ENCODE measurements at places on chromosomes 12 and 14.

GRCh38 chr14:38385836-38386235 lies 129.9 kb upstream of the CLEC14A start:
- DNase-seq, result no peak

GRCh38 chr14:22892488-22892887 lies 9.5 kb downstream of the REM2 start:
- no peak for DNase-seq

GRCh38 chr14:26113911-26114640 lies 483.8 kb downstream of the NOVA1 start:
- no peak for DNase-seq

- DNase-seq, result no peak
Observed at GRCh38 chr12:45309836-45310626, 94.1 kb downstream of the ANO6 start.
